Activated effector memory CD4-positive, alpha-beta T cell treated with anti-CD3 and anti-CD28 coated beads, Interleukin-2, amount 50 U/mL, for 16 hours (primary cell): ENCODE measurements at places on chromosomes 16 and 17.

- no peak for DNase-seq
Observed at GRCh38 chr16:11074131-11074530, 129.8 kb downstream of the CLEC16A start.

- no peak for DNase-seq
Observed at GRCh38 chr17:51238255-51238887, 21.5 kb downstream of the MBTD1 start.

DNA sequence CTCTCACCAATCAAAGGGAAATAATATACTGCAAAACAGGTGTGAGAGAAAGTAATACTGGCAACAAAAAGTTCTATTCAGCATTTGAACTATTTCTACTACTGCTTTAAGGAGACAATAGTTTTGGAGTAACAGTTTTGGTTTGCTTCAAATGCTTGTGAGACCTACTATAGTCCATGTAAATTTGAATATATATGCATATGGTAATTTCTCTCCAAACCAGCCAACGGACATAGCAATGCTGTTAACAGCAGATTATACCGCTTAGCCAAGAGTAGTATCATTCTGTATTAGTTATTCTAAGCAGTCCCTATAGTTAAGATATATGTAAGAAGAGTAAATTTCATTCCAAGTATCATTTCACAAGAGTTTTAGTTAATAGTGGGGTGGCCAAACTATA is 18.5 kb downstream of the PHLPP2 start:
- DNase-seq = no peak

DNA sequence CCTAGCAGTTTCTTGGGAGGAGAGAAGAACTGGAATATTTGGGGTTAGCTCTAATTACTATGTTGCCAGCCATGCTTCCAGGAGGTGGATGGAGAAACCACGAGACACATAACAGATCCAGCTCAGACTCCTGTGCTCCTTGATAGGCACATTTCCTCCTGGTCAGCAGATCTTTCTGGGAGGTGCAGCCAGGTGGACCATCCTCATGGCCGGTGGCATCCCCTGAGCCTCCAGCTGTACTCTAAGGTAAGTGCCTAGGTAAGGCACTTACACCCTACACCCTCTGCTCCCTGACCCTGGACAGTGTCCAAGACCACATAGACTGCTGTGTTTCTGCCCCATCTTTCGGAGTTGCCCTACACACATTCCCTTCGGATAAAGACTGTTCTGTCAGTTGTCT is 27.1 kb upstream of the N4BP1 start:
- DNase-seq = no peak

DNA sequence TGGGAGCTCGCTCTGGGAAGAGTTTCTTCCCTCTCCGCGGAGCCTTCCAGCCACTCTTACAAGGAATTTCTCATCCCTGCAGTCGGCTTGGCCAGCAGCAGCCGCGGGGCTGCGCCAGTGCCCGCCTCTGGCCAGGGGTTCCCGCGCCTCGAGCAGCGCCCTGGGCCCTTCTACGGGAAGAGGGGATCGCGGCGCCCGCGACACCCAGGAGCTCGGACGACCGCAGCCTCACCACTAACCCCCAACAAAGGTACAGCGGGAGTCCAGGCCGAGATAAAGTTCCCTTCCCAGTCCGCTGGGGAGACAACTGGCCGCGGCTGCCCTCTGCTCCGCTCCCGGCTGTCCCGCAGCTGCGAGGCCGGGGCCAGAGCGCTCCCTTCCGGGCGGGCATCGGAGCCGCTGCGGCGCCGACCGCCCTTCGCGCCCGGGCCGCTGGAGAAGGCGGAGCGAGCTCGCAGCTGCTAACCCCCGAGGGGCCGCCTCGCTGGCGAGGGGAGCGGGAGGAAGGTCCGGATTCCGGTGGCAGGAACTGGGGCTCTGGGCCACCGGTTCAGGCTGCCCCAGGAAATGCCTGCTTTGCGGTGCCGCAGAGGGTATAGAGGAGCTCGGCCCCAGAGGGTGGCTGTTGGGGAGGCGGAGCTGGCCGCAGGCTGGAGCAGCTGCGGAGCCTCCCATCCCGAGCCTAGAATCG is 3.6 kb upstream of the HS3ST3B1 start:
- DNase-seq = peak; percentile 78

GRCh38 chr17:859061-859823 is 77.1 kb downstream of the MRM3 start:
- no peak for DNase-seq
